ENCODE measurements at places on chromosomes 12 and 14.

DNA sequence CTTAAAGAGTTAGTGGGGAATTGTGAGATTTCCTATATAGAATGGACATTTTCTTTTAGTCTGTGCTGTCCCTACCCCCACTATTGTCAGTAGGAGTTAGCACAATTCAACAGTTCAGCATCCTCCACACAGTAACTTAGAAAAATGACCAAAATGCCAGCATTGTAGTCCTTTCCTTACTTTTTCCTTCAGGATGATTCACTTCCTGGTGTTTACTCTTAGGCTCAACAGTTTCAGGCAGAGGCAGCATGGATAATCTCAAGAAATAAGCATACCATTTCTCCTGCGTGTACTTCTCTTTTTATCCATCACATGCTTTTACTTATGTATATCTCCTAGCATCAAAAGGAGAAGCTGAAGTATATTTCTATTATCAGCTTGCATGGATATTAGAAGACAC, 683.4 kb downstream of the SLC16A7 start:
- no peak for DNase-seq

- no peak for DNase-seq
Observed at GRCh38 chr12:81835783-81836182, 76.6 kb upstream of the PPFIA2 start.

GRCh38 chr14:97388408-97388807, 591.2 kb downstream of the VRK1 start:
- DNase-seq: no peak

DNA sequence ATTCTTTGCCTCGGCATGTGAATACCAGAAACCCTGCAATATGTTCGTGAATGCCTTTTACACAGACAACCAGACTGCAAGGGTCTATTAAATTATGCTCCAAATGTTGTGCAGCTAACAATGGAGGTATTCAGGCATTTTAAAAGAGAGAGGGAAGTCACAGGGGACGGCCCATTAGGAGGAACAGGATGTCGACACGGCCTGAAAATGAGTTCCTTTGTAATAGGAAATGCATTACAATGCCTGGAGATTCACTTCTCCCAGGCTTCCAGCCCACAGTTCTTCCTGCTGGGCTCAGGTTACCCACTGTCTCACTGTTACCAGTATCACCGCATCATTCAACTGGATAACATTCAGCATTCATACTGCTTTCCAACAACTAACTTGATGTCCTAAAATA, 2.5 kb downstream of the DUSP6 start:
- DNase-seq: no peak

- DNase-seq: no peak
Observed at GRCh38 chr12:73892201-73892600, 645.4 kb upstream of the ATXN7L3B start.

- DNase-seq: no peak
Observed at GRCh38 chr14:100578552-100578951, 8.7 kb downstream of the BEGAIN start.

DNA sequence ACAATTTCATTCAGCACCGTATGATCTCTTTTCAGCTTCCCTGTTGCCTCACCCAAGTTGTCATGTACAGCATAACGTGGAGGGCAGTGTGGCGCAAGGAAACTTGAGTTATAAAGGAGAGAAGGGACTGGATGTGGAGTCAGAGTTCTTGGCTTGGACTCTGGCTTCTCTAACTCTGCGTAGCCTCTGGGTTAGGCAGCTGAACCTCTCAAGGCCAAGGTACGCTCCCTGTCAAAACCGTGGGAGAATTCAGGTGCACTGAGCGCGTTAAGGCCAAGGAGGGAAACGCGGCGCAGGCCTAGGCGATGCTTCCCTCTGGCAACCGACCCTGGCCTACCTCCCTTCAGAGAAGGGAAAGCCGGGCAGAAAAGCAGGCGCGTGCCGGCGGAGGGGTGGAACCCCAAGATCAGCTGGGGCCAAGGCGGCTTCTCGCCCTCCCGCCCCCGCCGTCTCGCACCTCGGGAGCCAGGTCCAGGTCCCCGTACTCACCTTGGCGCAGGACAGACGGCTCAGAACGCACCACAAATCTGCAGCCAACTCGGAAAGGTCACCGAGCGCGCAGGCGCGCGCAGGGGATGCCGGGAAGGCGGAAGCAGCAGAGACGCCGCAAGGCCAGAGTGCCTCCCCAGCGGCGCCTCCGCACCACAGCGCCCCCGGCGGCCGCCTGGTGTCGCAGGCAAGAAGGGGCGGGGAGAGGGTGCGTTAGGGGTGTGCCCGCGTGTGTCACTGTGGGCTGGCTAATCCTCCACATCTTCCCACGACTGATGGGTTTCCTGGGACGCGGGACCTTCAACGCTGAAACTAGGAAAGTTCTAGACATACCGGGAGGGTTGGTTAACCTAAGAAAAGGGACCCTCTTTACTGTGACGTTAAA, 7.0 kb upstream of the TDRD9 start:
- DNase-seq: peak; percentile 91

GRCh38 chr12:73598626-73599025, 939.0 kb upstream of the ATXN7L3B start:
- no peak for DNase-seq

DNA sequence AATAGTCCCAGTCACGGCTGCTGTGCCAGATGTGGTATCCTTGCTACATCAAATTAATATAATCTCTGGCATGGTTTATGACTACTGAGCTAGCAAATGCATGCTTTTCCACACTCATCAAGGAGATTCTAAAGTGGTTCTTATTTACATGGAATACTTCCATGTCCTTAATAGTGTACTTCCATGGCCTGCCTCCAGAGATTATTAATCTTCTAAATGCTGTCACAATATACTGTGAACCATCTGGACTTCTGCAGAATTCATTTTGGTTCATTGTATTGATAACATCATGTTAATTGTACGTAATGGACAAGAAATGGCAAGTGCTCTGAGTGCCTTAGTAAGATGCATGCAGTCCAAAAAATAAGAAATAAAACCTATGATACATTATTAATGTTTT, 230.8 kb downstream of the NUAK1 start:
- DNase-seq: no peak

DNA sequence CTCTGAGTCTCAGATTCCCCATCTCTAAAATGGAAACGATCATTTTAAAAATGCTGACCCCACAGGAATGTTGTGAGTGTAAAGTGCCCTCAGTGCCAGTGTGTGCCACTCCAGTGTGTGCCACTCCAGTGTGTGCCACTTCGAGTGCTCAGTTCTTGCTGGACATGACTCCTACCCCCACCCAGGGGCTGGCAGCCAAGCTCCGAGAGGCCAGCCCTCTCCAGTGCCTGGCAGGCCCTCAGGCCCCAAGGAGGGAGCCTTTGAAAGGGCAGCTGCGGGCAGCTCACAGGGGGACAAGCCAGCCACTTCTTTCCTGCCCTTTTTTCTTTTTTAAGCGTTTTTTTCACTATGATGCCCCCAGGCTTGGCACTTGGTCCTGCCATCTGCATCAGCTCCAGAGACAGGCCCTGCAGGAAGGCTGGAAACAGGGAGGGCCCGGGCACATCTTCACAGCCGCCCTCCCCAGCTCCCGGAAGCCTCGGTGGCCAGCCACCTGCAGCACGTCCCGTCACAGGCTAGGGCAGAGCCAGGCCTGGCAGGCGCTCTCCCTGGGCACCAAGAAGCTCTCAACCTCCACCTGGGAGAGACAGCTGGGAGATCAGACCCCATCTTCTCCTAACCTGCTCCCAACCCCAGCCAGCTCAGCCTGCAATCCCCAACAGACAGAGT, 29.8 kb downstream of the NCOR2 start:
- DNase-seq: no peak

GRCh38 chr14:81464253-81465002, 64.3 kb upstream of the STON2 start:
- peak; percentile 14 for DNase-seq

GRCh38 chr12:92030618-92031017, 115.0 kb downstream of the BTG1 start:
- DNase-seq: no peak

GRCh38 chr14:61582815-61583214, 112.5 kb upstream of the HIF1A start:
- DNase-seq: no peak

- no peak for DNase-seq
Observed at GRCh38 chr12:77477907-77478533, 352.7 kb upstream of the NAV3 start.
